ENCODE measurements at places on chromosomes 5 and 9. TPM values are rescaled to one million over a fixed set of nuclear protein-coding genes. Genes with fewer than 3 reads are reported as not detected.

GRCh38 chr9:108167136-108167900, 677.7 kb upstream of the KLF4 start:
- no peak for DNase-seq

GRCh38 chr5:10466446-10467073, 24.9 kb downstream of the ROPN1L start:
- DNase-seq = no peak

The SH3PXD2B gene
- polyA plus RNA-seq = 37.2 TPM

- DNase-seq = no peak
Measured at GRCh38 chr9:109320331-109320741, 523 bp downstream of the EPB41L4B start.

GRCh38 chr5:113359419-113359818, 75.4 kb downstream of the TSSK1B start:
- no peak for DNase-seq

DNA sequence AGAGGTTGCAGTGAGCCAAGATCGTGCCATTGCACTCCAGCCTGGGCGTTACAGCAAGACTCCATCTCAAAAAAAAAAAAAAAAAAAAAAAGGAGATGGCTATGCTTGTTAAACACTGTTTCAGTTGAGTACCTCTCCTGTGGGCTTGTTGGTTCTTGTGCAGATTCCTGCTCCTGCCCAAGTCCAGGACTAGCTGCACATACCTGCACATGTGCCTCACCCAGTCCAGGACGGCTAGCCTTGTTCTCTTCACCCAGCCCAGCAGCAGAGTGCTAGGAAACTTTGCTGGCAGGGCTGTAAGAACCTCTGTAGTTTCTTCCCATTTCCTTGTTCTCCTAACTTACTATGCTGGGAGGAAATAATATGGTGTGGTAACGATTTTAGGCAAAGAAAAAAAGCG, 234.1 kb upstream of the DMRT1 start:
- no peak for DNase-seq

DNA sequence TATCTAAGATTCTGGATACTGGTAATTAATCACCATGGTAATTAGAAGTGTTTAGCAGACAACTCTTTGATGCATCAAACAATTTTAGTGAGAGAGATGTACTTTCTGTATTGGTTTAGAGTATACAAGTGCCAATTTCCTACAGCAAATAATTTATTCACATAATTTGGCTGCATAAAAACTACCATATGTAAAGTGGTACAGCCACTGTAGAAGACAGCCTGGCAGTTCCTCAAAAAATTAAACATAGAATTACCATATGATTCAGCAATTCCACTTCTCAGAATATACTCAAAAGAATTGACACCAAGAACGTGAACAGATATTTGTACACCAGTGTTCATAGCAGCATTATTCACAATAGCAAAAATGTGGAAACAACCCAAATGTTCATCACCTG, 36.2 kb downstream of the PHAX start:
- no peak for DNase-seq

The TRPM3 gene
- polyA plus RNA-seq = 14.6 TPM

DNA sequence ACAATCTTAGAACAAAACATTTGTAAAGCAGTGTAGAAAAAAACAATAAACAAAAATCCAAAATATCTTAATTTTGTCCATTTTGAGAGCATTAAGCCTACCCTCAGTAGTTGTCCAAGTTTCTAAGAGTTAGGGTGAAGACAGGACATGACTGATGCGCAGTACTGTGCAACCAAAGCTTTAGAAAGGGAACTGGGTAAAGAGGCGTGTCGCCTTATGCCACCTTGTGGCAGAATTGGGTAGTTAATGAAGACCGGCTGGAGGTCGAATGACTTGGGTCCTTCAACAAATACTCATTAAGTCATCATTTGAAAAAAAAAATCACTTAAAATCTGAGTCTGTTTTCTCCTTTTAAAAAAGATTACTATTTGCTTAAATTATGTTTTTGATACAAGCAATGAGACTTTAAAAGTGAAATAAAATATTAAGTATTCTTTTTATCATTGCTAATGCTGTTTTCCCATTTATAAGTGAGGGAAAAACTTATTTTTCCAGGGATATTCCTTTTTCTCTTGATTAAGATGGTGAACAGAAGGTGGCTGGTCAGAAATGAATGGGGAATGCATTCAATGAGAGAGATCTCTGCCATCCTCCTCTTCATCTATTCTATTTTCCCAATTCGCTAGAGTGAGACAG, 3.5 kb upstream of the RNF20 start:
- DNase-seq = no peak

DNA sequence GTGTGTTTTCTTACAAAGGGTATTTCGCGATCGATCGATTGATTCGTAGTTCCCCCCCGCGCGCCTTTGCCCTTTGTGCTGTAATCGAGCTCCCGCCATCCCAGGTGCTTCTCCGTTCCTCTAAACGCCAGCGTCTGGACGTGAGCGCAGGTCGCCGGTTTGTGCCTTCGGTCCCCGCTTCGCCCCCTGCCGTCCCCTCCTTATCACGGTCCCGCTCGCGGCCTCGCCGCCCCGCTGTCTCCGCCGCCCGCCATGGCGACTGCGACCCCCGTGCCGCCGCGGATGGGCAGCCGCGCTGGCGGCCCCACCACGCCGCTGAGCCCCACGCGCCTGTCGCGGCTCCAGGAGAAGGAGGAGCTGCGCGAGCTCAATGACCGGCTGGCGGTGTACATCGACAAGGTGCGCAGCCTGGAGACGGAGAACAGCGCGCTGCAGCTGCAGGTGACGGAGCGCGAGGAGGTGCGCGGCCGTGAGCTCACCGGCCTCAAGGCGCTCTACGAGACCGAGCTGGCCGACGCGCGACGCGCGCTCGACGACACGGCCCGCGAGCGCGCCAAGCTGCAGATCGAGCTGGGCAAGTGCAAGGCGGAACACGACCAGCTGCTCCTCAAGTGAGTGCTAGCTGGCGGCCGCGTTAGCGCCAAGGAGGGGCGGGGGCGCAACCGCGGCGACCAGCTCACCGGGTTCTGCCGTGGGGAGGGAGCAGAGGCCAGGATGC, 480 bp downstream of the LMNB1 start:
- no peak for DNase-seq

The MSMP gene
- polyA plus RNA-seq = not detected

GRCh38 chr9:133256686-133257091, 18.3 kb downstream of the ABO start:
- DNase-seq = no peak

DNA sequence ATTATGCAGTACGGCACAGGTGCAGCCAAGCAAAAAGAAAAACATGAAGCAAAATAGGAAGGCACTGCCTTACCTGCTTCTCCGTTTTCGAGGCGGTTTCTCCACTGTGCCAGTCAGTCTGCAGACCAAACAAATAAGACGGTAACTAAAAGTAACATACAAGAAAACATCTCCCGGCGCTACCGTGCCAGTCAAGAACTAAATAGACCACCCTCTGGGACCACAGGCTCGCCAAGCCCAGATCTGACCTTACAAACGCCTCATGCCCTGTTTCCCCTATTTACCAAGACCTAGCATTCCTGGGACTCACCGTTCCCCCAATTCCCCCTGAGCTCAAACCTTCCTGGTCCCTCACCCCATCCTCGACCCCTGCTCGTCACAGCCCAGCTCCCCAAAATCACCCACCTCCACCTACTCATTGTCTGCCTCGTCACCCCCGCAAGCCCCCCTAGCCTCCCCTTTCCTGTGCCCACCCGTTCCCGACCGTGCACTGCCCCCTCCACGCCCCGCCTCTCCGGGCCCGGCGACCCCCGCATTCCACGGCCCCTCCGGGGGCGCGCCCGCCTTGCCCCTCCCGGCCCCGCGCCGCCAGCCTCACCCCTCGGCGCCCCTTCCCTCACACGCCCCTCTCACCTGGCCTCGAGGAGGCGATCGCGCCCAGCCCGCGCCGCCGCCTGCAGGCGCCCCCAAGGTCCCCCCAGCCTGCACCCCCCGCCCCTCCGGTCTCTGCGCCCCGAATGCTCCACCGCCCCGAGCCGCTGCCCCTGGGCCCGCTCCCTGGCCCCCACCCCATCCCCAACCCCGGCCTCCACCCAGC, 560 bp downstream of the SCAI start:
- no peak for DNase-seq

- no peak for DNase-seq
Measured at GRCh38 chr5:68370196-68370595, 154.6 kb downstream of the PIK3R1 start.

The CCL21 gene
- 28.2 TPM for polyA plus RNA-seq

The ADAMTS13 gene
- 7.2 TPM for polyA plus RNA-seq

- DNase-seq = no peak
Measured at GRCh38 chr5:156947925-156948324, 15.1 kb downstream of the TIMD4 start.

The RASGEF1C gene
- polyA plus RNA-seq = 0.56 TPM

The SPINK4 gene
- not detected for polyA plus RNA-seq

- DNase-seq = no peak
Measured at GRCh38 chr5:176695073-176695472, 47.8 kb downstream of the TSPAN17 start.

DNA sequence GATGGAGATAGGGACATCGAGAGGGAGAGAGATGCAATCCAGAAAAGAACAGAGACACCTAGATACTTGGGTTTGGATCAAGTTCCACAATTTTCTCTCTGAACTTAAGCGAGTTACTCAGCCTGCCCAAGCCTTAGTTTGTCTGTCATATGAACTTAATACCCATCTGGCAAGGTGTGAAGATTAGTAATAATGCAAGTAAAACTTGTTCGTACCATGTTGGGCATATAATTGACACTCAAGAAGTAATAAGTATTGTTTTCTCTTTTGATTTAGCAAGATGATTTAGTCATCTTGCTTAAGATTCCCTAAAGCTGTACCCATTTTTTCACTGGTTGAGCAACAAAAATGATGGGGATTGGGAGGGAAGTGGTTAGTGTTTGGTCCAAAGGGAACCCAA, 7.5 kb downstream of the RABGAP1 start:
- no peak for DNase-seq

GRCh38 chr9:100440071-100440470, 13.1 kb downstream of the MSANTD3 start:
- DNase-seq = no peak

DNA sequence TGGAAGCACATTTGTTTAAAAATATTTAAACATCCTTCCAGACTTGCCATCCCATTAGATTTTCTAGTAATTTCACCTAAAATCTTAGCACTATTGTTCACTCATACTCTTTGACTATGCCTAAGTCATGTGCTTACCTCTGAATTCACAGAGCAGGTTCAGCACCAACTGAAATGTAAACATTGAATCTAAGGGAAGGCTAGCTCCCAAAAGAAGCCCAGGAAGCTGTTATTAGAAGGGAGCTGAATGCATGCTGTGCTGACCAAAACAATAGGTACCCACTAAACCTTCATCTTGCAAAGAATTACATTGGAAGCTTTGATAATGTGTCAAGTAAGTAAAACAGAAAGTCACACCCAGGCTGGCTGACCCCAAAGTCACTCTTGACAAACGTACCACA, 571.3 kb downstream of the GABRG2 start:
- DNase-seq = no peak

DNA sequence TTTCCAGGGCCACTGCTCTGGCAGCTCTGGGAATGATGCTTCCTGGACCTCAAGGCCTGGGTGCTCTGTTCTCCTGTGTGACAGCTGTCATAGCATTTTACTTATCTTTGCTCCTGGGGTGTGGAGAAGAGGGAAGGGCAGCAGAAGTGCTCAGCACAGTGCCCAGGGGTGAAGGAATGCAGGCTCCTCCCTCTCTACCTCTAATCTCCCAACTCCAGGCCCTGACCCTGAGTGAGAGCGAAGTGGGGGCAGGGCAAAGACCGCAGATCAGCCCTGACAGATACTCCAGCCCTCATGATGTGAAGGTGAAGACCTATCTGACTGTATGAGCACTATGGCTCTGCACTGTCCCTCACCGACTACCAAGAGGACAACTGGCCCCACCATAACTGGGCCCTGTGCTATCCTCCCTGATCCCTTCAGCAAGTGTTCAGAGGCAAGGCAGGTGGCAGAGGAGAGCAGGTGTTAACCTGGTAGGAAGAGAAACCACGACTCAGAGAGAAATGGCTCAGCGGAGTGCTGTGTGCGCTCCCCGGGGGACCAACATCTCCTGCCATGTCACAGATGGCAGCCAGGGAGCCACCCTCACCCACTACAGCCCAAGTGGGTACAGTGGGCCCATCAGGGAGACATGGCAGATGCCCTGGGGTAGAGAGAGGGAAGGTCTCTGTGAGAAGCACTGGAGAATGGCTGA, 16.8 kb downstream of the ACSL6 start:
- no peak for DNase-seq

GRCh38 chr9:23615569-23615968, 210.5 kb downstream of the ELAVL2 start:
- no peak for DNase-seq
